B cell (primary cell): ENCODE measurements at places on chromosomes 3 and 15. TPM values are rescaled to one million over a fixed set of nuclear protein-coding genes. Genes with fewer than 3 reads are reported as not detected.

DNA sequence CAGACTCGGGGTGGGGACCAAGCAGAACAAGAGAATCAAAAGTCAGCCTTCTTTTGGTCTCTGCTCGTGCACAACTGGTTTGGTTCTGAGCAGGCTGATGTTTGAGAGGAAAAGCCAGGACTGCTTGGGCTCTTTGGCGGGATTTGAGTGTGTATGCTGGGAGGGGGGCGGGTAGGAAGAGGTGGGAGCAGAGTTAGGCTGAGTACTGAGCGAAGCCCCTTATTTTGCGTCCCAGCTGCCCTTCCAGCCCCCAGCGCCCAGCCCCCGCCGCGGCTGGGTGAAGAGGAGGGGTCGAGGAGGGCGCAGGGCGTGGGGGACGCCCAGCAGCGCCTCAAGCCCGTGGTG, 153.5 kb upstream of the GOLIM4 start:
- no peak overlapping the region for H3K27ac ChIP-seq
- DNase-seq: no peak
- H3K4me1 ChIP-seq: peaks cover 20% of the 10 kb centered on the region
- H3K27me3 ChIP-seq: no peaks in the 10 kb centered on the region
- H3K4me3 ChIP-seq: peak overlapping the region; percentile 42
- no peaks in the 10 kb centered on the region for H3K36me3 ChIP-seq

- no peaks in the 10 kb centered on the region for H3K4me1 ChIP-seq
- H3K4me3 ChIP-seq: no peak overlapping the region
- no peak overlapping the region for H3K27ac ChIP-seq
- H3K27me3 ChIP-seq: no peaks in the 10 kb centered on the region
Measured at GRCh38 chr3:114494498-114494897, 200.7 kb downstream of the TIGIT start.

DNA sequence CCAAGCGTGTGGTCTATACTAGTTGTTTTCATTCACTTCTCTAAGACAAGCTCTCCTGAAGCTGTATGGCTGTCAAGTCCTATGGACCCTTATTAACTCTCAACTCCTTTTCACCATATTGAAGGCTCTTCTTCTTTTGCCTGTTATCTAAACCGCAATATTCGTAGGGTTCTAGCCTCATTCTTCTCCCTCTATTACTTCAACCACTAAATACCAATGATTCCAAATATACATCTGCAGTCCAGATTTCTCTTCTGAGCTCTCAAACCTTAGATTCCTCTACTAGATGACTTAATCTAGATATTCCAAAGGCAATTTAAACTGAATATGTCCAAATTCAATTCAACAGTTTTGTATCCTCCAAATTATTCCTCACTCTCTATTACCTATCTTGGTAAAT, 24.6 kb downstream of the AQR start:
- no peak overlapping the region for H3K27ac ChIP-seq
- H3K4me1 ChIP-seq: no peaks in the 10 kb centered on the region

Gene KNL1
- polyA plus RNA-seq: 0.91 and 1.7 TPM in 2 replicates
